ENCODE measurements at places on chromosomes 16 and 17. TPM values are rescaled to one million over a fixed set of nuclear protein-coding genes. Genes with fewer than 3 reads are reported as not detected.

DNA sequence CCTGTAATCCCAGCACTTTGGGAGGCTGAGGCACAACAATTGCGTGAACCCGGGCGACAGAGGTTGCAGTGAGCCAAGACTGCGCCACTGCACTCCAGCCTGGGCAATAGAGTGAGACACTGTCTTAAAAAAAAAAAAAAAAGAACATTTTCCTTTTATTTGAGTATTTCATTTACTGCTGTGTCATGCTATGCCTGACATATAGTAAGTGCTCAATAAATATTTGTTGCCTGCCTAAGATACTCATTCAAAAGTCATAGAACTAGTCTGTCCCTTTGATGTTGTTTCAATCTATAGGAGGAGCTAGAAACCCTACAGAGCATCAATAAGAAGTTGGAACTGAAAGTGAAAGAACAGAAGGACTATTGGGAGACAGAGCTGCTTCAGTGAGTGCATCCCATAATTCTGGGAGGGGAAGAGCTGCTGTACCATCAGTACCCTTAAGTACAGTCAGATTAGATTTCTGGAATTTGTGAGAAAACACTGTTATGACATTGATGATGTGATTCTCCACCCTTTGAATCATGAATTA lies 20.0 kb downstream of the CALCOCO2 start:
- no peak for DNase-seq

Gene HEXIM1
- total RNA-seq, result 28.8 TPM

GRCh38 chr17:917941-918740 lies 61.4 kb downstream of the NXN start:
- no peak for DNase-seq

DNA sequence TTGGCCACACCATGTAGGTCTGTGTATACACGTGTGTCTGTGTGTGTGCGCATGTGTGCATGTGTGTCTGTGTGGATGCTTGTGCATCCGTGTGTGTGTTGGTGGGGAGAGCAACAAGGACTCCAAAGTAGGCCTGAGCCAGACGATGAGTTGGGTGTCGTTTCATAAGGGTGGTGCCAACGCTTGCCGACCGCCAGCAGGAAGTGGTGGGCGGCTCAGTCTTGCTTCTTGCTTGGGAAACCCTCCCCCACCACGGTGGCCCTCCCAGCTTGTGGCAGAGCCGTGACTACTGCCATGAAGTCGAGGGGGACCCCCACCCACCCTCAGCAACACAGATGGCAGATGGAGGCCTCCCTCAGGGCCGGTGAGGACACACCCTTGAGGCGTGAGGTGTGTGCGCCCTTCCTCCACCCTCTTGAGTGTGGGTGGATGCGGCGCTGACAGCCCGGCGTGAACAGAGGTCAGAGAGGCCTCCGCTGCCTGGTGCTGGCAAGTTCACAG lies 17.5 kb downstream of the SBK1 start:
- peak; percentile 35 for DNase-seq

Gene GDPD1
- total RNA-seq, result 2.9 TPM

- DNase-seq, result no peak
Observed at GRCh38 chr17:69415431-69415830, 934 bp downstream of the MAP2K6 start.

All from left ventricle myocardium inferior (tissue), 1 donor.